ENCODE measurements at places on chromosomes 5 and 9. TPM values are rescaled to one million over a fixed set of nuclear protein-coding genes. Genes with fewer than 3 reads are reported as not detected.

Gene OBP2A
- not detected for total RNA-seq

GRCh38 chr5:67878933-67879332 is 336.6 kb upstream of the PIK3R1 start:
- no peak for DNase-seq

Gene FOXD4L4
- 0.47 TPM for total RNA-seq

Gene TEX53
- total RNA-seq = not detected

GRCh38 chr5:56440871-56441740 is 208.0 kb upstream of the ANKRD55 start:
- no peak for DNase-seq

- DNase-seq = no peak
Observed at GRCh38 chr5:150627731-150628545, 12.5 kb upstream of the SYNPO start.

GRCh38 chr9:96161819-96162218 is 140.2 kb downstream of the HSD17B3 start:
- DNase-seq = peak; percentile 56

GRCh38 chr5:17113174-17113958 is 104.1 kb upstream of the BASP1 start:
- no peak for DNase-seq

DNA sequence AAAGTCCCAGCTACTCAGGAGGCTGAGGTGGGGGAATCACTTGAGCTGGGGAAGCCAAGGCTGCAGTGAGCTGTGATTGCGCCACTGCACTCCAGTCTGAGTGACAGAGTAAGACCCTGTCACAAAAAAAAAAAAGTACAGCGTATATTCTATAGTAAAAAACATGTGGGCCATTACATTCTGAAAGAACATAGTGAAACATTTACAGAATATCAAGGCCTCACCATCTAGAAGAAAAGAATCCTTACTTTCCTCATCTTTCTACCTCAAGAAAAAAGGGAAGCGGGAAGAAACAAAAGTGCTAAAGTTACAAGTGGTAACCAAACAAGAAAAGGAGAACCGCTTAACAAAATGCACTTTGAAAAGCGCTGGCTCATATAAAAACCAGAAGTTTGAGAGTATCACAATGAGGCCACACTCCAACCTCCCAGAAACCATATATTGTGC is 5.7 kb upstream of the SYK start:
- no peak for DNase-seq

Gene PCDHA6
- total RNA-seq = 0.96 TPM
